Activated CD4-positive, CD25-positive, alpha-beta regulatory T cell treated with anti-CD3 and anti-CD28 coated beads, Interleukin-2, amount 50 U/mL, for 16 hours (primary cell): ENCODE measurements at places on chromosomes 4 and X.

DNA sequence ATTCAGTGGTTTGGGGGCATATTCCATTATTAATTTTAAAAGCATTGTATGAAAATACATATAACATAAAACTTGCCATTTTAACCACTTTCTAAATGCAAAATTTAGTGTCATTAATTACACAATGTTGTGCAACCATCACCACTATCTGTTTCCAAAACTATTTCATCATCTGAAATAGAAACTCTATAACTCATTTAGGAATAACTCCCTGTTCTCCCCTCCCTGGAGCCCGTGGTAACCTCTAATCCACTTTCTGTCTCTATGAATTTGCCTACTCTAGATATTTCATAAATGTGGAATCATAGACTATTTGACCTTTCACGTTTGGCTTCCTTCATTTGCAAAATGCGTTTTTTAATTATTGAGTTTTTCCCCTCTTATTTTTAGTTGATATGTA lies 101.4 kb upstream of the GPC4 start:
- DNase-seq = no peak

GRCh38 chr4:172740434-172740833 lies 428.2 kb upstream of the GALNT7 start:
- DNase-seq = no peak

GRCh38 chr4:42083816-42084215 lies 68.6 kb downstream of the BEND4 start:
- DNase-seq = no peak

DNA sequence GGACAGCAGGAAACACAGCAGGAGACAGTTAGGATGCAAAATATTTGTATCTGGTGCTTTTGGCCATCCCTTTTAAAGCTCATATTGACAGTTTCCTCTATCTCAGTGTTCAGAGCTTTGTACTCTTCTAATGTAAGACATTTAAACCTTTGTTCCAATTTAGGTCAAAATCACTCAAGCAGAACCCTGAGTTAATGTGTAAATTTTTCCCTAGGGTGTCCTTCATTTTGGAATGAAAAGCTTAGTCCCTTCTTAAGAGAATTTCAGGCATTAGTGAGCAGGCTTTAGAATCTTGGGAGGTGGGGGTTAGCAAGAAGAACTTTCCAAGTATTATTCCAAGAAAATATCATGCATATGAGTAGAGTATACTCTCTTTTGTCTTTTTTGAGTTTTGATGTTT lies 188.7 kb downstream of the GBA3 start:
- no peak for DNase-seq

DNA sequence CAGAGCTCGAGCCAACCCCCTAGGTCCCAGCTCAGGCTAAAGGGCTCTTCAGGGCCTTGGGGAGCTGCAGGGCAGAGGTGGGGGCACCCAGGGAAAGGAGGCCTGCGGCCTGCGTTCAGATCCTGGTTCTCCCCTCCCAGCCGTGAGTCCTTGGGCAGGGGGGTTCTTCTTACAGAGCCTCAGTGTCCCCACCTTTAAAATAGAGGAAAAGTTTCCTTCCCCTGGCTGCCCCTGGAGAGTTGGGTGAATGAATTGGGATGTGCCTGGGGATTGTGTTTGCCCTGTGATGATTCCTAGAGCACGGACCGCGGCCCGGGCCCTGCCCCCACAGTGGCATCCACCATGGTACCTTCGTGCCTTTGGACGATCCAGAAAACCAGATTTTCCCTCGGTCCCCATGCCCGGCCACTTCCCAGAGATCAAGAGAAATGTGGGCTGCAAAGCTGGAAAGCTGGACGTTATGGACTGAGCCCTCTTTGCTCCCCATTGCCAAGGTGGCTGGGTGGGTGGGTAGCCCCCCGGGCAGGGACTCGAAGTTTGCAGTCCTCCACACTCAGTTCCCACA lies 11.4 kb downstream of the HTRA3 start:
- no peak for DNase-seq

DNA sequence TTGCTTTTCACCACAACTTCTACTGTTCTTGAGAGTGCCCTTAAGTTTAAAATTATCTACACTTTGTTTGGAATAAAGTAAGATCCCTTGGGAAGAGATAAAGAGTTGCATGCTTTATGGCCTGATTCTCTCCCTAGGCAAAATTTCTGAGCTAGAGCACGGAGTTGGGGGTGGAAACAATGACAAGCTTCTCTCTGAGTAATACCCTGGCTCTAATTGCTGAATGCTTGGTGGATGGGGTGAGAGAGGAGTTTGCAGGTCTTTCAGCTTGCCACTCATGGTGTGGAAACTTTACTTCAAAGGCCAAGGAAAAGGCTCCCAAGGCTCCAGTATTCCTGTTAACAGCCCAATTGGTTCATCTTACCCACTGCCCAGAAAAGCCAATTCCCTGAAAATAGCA lies 26.1 kb upstream of the PRDM8 start:
- no peak for DNase-seq

GRCh38 chr4:173233857-173234256 lies 65.2 kb downstream of the GALNT7 start:
- DNase-seq = no peak

DNA sequence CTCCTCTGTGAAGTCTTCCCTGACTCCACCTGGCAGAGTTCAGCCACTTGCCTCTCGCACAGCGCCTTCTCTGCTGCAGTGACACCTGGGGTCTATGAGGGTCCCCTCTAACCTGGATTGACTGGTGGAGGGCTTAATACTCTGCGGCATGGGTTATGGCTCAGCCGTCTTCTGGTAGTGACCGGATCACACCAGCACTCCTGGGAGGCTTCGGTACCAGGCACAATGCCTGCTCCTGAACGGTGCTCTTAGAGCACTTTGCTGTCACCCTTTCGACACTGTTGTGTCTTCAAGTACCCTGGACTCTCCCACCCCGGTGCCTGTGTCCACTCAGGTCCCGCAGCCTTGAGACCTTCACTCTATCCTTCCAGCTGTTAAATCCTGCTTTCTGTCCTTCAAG lies 50.0 kb downstream of the C4orf50 start:
- no peak for DNase-seq

DNA sequence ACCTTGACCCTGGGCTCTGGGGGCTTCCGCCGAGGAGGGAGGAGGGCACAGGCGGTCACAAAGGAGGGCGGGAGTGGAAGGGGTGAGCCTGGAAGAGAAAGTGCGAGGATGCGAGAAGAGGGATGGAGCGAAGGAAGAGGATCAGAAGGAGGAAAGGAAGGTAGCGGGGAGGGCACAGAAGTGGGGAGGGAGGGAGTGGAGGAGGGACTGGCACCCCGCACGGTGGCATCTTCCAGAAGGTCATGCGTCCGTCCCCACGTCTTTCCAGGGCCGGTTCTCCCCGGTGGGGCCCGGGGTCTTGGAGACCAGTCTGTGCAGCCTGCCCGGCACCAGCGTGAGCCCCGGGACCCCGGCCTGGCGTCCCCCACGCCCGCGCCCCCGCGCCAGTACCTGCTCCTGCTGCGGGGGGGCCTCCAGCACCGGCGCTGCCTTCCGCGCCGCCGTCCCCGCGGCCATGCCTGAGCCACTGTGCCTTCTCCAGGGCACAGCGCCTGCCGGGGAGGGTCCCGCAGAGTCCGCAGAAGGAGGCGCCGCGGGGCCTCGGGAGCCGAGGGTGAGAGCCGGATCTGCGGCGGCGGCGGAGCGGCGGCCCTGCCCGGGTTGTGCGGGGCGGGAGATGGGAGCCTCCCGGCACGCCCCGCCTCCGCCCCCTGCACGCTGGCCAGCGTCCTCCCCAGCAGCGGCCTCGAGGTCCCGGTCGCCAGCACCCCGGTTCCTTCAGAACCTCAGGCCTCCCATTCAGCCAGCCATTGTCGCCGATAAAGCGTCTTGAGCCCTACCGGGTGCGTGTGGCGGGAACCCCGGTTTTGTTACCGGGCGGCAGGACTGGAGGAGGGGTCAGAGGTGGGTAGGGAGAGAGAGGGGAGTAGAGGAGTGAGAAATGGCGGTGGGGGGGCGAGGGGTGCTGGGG lies at the start of gene RNF175:
RNF175 (minus strand) TSS at position 618 of the 910 bp plus-strand sequence; CDS start at position 456, 162 bp downstream.
- no peak for DNase-seq

GRCh38 chr4:90181644-90182043 lies 54.5 kb downstream of the CCSER1 start:
- DNase-seq = no peak
